ENCODE measurements at places on chromosomes 1 and 21.

GRCh38 chr1:204110894-204111633 lies 38.1 kb downstream of the SOX13 start:
- no peak for DNase-seq

- no peak for DNase-seq
These were observed 15.8 kb upstream of the DIP2A start for GRCh38 chr21:46442938-46443337.

DNA sequence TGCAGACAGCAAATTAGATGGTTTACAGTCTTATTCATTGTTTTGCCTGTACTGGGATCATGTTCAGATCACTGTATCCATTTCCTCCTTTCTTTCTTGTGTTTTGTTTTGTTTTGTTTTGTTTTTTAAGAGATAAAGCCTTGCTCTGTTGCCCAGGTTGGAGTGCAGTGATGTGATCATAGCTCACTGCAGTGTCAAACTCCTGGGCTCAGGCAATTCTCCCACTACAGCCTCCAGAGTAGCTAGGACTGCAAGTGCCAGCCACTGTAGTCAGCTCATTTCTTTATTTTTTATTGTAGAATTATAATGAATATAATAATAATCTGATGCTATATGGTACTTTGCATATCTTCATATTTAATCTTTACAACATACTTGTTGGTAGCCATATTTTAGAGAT lies 403.7 kb upstream of the B3GALT2 start:
- DNase-seq, result no peak

DNA sequence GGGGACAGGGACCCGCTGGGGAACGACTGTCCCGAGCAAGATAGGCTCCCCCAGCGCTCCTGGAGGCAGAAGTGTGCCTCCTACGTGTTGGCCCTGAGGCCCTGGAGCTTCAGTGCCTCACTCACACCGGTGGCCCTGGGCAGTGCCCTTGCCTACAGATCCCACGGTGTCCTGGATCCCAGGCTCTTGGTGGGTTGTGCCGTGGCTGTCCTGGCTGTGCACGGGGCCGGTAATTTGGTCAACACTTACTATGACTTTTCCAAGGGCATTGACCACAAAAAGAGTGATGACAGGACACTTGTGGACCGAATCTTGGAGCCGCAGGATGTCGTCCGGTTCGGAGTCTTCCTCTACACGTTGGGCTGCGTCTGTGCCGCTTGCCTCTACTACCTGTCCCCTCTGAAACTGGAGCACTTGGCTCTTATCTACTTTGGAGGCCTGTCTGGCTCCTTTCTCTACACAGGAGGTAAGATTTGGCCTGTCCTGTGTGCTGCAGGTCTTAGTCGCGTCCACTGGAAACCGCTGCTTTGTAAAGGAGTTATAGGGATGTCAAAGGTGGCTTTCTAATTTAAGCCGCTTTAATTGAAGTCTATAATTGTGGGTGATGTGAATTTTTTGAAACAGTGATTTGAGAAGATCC lies 717 bp downstream of the UBIAD1 start:
- DNase-seq, result no peak

- no peak for DNase-seq
These were observed 208.2 kb upstream of the USP25 start for GRCh38 chr21:15521644-15522001.

- no peak for DNase-seq
These were observed 205.0 kb downstream of the TOMM20 start for GRCh38 chr1:234923626-234924025.

Measured in stimulated activated CD4-positive, alpha-beta T cell treated with anti-CD3 and anti-CD28 coated beads, Interleukin-1b, Interleukin-23, amount 100 ng/mL, for 1 hour (primary cell).